Cortex of kidney (tissue), 1 donor: ENCODE measurements at places on chromosomes 5 and 9.

DNA sequence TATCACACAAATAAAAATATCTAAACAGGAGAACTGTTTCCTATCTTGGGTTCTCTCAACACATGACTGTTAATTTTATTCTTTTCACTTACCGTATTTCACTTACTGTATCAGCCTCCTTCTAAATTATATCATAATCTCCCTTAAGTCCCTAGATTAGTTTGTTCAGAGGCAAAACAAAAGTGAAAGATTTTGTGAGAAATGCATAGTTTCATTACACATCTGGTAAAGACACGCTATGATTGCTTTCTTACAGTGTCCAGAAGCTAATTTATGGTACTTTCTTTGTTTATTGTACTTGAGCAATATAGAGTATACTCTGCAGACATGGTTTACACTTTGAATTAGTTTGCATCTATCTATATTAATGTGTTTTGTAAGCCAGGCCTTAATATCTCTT, 159.7 kb upstream of the TLX3 start:
- no peak for DNase-seq

DNA sequence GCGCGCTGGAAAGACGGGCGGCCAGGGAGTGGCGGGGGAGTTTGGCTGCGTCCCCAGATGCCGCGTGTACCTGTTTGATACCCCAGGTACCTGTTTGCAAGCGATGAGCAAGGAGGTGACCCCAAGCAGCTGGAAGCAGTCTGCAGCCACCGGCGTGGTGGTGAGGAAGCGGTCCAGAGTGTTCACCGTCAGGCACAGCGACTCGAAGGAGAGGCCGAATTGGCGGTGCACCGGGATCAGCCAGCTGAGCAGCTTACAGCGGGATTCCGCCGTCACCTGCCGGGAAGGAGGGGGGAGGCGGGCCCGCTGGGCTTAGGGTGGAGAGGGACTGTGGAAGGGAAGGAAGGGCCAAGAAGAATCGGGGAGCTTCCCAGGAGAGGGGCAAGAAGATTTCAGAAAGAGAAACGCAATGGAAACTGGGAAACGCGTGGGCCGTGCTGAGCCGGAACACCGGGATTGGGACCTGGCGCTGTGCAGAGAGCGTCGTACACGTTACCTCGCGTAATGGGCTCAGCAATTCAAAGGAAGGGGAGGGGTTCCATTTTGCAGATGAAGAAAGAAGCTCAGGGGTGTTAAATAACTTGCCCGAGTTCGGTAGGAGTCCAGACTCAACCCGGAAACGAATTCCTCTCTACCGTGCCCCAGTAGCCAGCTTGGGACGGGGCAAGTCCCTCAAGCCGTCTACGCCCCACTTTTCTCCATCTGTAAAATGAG, 980 bp downstream of the CCNO start:
- peak; percentile 17 for DNase-seq

DNA sequence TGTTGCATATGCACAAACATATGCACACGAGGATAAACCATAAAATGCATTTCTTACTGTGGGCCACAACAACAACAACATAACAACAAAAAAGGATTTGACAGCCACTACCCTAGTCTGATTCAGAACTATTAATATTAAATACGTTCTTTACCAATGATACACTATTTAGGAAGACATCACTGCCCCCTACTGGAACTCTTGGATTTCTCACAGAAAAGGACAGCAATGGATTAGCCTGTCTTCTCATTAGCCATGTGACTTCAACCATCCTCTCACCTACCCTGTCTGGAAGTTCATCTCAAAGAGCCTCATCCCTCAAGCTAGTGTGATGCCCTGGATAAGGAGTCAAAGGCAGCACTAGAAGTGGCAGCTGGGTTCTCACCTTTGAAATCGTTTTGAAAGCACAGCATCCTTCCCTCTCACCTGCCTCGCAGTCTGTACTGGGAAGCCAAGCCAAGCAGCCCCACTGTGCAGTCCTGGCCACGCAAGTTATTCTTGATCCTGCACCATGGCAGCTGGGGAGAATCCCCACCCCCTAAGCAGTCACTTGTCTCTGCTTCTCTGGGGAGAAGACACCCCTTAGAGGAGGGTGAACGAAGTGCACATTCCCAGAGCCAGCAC, 64.6 kb downstream of the SH3TC2 start:
- DNase-seq = no peak

DNA sequence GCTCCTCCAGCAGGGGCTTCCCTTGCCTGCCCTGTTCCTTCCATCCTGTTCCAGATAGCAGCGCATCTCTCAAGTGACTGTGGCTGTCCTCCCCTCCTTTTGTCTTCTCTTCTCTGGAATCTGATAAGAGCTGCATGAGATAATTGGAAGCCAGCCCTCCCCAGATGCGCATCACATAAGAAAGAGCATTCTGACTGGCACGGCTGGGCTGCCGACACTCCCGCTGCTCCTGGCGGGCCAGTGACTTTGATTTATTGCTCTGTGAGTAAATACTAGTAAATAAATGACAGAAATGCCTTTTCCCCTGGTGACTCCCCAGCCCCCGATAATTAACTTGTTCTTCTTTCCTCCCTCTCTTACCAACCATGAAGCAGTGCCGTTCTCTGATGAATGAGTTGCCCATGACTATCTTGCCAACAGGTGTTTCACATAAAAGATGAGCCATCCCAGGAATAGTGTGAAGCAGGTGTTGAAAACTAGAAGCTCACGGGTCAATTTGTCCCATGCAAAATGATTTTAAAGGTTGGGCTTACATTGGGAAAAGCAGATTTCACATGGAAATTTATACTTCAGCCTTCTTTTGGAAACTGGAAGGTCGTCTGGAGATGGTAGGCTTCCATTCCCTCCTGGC, 212.3 kb downstream of the ERCC6L2 start:
- DNase-seq = no peak

DNA sequence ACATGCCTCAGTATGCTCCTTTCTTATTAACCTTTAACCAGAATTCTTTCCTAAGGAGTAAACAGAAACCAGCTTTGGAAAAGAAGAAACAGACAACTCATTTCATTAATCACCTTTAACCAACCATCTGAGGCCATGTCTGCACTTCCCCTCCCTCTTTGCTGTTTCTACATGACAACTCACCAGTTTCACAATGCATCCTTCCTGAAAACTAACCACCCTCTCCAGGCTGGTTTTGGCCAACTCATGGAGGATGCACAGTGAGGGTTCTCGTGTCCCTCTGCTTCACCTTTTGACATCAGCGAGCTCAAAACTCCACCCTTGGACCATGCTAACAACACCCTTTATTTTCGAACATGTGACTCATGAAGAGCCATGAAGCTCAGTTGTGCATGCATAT, 244.1 kb downstream of the ELAVL2 start:
- DNase-seq = no peak

- DNase-seq = no peak
These were observed 93.9 kb downstream of the GRIA1 start for GRCh38 chr5:153584126-153584959.

GRCh38 chr5:22249209-22249729, 603.9 kb downstream of the CDH12 start:
- DNase-seq = no peak

DNA sequence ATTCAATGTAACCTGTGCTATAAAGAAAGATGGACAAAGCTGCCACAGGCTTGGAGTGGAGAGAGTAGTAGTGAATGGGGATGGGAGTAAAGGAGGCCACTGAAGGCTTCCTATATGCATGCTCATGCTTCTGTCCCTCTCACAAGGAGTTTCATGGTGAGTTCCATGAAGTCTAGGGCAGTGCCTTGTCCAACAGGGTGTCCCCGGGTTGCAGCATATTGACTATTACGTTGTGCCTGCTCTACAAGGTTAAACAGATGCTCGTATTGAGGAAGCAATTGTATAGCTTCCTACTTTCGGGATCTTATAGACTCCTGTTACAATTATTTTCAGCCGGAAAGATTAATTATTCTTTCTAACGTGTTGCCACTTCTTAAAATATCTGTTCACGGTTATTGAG, 129.1 kb upstream of the PIK3R1 start:
- DNase-seq = no peak

DNA sequence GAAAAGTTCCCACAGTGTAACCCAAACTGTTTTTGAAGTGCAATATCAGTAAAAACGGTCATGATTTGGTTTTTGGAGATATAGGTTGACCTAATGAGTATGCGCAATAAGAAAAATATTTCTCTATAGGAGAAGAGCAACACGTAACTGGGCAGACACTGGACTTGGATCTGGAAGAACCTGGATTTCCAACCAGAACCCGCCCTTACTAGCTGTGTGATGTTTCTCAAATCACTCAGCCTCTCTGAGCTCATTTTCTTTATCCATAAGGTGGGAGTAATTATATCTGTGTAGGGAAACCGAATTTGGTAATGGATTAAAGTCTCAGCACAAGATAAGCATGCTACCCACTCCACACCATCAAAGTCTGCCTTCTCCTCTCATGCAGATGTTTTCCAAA, 169.1 kb downstream of the COL23A1 start:
- no peak for DNase-seq

DNA sequence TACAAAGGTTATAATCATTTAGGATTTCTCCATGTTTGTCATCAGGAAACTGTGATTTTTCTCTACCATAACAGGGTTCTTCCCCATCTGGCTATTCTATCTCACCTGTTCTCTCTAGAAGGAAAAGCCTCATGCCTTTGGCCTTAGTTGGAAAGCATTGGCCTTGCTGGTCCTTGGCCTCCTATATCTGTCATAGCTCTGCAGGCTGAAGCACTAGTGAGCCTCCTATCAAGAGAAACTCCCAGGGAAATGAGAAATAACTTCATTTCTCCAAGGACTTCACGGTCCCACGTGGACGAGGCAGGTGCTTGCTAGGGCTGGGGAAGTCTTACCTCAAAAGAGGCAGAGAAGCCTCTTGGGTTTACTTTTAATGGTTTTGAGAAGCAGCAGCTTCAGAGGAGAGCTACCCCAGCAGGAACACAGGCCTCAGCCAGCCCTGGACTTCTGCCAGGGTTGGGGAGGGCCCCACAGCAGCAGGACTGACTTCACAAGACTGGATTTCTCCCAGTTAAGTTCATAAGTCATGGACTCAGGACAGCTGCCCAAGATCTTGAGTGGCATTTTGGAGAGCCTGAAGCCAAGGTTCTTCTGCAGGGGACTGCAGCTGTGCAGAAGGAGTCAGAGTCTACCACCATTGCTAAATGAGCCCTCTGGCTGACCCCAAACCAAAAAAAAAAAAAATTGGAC, 15.8 kb upstream of the PSAT1 start:
- no peak for DNase-seq

GRCh38 chr9:12930906-12931305, 156.1 kb downstream of the LURAP1L start:
- no peak for DNase-seq

DNA sequence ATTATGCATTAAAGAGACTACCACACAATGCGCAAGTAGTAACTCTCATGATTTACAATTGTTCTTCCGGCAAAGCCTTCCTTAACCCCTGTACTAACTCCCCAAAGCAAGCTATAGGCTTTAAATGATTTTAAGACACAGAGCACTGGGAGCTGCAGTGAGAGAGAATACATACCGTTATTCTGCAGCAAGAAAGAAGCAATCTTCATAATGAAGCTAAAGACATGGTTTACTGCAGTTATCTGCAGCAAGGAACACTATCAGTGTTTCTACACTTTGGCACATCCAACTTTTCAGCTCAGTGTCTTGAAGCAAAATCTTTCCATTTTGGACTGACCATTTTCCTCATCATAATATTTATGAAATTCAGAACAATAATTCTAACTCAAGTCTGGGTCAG, 61.0 kb downstream of the ZFR start:
- DNase-seq = no peak

DNA sequence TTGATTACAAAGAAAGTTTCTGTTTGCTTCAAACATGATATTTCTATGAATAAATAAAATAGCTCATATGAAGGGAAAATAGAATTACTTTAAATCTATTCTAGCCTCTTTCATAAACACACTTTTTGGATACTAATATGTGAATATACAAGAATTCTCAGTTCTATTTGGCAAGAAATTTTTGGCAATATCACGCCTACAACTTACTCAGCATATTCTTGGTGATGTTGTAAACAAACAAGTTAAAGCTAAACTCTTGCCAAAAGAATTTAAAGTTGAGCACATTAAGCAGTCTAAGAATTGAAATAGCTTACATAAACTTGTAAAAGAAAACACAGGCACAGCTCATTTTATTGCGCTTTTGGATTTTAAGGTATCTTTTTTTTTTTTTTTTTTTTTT, 209.8 kb downstream of the CDH12 start:
- no peak for DNase-seq

DNA sequence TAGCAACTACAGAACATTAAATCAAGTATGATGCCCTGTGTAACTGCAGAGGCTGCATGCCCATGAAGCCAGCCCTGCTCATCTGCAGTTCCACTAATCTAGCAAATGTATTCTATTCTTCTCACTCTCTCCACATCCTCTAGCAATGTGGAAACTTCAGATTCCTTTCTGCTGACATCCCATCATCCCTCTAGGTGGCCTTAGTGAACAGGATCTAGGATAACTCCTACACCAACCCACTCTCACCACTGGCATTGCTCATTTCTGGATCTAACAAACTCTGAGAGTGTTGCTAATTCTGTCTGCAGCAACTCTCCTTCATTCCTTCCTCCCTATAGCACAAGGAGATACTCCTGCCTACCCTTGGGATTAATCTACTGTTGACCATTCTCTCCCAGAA, 80.8 kb downstream of the FAM81B start:
- DNase-seq = no peak

DNA sequence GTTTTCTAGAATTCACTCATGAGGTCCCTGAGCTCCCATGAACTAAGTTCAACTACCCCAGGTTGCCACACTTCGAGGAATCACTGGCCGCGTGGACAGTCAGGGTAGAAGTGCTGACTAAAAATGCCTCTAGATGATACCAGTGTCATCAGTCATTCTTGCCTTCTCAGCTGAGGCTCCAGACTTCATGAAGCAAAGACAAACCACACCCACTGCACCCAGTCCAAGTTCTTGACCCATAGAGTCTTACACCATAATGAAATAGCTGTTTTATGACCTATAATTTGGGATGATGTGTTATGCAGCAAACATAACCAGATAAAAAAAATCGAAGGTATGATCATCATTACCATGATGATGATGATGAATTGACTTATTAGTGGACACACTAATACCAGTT, 632.9 kb upstream of the TLE4 start:
- DNase-seq = no peak

GRCh38 chr5:173530547-173530946, 85.9 kb downstream of the BOD1 start:
- DNase-seq = no peak

DNA sequence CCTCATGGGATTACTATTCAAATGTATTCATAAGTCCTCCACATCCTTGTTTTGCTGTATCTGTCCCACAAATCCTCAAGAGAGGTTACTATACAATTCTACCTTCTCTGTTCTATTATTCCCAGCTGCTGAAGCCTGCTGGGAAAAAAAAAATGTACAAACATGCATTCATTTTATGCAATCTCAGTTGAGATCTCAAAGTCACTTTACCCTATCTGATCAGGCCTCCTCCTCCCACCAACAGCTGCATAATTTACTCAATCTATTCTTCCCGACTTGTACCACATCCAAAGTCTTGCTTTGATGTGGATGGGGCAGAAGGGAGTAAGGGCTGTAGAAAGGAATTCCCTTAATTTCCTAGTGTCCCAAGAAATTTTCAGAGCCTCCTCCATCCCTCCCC, 28.6 kb downstream of the PSIP1 start:
- DNase-seq = no peak
